Cardiac muscle cell (in vitro differentiated cells and primary cell): ENCODE measurements at places on chromosomes 7 and 10. TPM values are rescaled to one million over a fixed set of nuclear protein-coding genes. Genes with fewer than 3 reads are reported as not detected.

DNA sequence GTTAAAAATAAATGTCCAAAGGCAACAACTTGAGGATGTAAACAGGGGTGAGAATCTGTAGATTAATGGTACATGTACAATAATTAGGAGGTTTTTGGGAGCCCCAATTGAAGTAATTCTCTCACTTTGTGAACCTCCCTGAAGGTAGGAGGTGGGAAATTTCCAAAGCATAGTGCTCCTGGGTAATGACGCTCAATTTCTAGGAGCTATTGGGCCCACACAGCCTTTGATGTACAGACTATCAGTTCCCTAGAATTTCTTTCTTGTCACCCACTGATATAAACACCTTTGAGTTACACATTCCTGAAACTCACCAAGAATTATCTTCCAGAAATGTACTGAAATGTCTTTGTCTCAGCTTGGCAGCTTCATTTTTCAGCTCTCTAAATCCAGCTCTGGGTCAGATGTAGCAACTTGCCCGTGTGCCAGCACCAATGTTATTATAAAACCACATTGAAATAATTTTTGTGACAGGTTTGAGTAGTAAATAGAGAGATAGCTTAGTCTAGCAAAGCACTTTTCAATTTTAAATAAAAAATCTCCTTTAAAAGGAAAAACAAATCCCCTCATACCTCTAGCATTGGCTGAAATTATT, 36.6 kb upstream of the GALNT17 start:
- no peaks in the 10 kb centered on the region for H3K27me3 ChIP-seq
- no peaks in the 10 kb centered on the region for H3K36me3 ChIP-seq
- H3K27ac ChIP-seq, result no peak overlapping the region
- no peaks in the 10 kb centered on the region for H3K4me1 ChIP-seq
- no peak for DNase-seq

- H3K36me3 ChIP-seq, result no peaks in the 10 kb centered on the region
- no peaks in the 10 kb centered on the region for H3K4me1 ChIP-seq
- H3K27ac ChIP-seq, result no peak overlapping the region
- H3K27me3 ChIP-seq, result no peaks in the 10 kb centered on the region
- no peak overlapping the region for H3K4me3 ChIP-seq
Observed at GRCh38 chr7:144969787-144970186, 133.9 kb upstream of the TPK1 start.

Gene CUX1
- total RNA-seq, result 71.7 and 85.3 TPM in 2 replicates

DNA sequence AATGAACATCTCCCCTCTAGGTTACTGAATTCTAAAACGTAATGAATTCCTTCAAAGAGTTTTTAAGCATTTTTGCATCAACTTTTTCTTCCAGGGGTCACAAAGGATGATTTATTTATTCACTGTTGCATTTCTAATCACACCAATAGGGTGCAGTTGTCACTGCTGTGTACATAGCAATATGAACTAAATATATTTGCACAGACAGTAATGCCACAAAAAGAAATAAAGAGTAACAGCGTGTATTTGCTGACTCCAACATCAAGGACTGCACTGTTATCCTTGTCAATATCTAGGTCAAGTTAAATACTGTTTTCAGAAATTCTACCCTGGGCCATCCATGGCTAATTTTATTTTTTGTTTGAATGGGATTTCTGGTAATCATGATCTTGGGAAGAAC, 138.0 kb downstream of the FRMD4A start:
- no peak for DNase-seq
- no peaks in the 10 kb centered on the region for H3K4me1 ChIP-seq
- no peaks in the 10 kb centered on the region for H3K36me3 ChIP-seq
- H3K4me3 ChIP-seq, result no peak overlapping the region
- no peak overlapping the region for H3K27ac ChIP-seq

GRCh38 chr7:13155188-13155587, 467.8 kb downstream of the ARL4A start:
- H3K27me3 ChIP-seq, result no peaks in the 10 kb centered on the region
- no peak for DNase-seq
- H3K4me1 ChIP-seq, result no peaks in the 10 kb centered on the region
- H3K4me3 ChIP-seq, result no peak overlapping the region
- no peak overlapping the region for H3K27ac ChIP-seq
- H3K36me3 ChIP-seq, result no peaks in the 10 kb centered on the region

Gene SLC16A9
- total RNA-seq, result 2.1 and 3.0 TPM in 2 replicates

DNA sequence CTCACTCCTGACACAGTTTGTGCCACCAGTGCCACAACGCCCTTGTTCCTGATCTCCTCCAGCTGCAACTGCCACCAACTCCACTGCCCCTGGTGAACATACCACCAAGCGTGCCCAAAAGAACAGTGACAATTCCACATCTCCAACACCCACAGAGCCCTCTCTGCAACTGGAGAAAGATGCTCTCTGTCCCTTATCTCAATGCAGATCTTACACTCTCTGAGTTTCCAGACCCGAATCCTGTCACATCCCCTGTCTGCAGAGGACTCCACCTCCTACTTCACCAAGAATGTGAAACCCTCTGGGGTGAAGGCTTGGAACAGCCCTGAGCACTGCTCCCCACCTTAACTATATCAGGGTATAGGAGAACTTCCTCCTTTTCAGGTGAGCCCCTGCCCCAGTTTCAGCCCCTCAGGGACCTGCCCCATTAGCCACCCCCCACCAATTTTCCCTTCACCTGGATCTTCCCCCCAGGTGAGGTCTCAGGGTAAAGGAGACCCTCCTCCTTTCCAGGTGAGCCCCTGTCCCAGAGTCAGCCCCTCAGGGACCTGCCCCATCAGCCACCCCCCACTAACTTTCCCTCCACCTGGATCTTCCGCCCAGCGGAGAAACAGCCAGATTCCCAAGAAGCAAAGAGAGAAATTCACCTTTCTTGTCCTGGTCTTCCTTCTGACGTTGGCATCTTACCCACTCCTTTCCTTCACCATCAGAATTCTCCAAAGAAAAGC, 55.0 kb downstream of the CPXM2 start:
- H3K27ac ChIP-seq, result no peak overlapping the region
- H3K4me1 ChIP-seq, result no peaks in the 10 kb centered on the region
- DNase-seq, result no peak
- peaks cover 6% of the 10 kb centered on the region for H3K27me3 ChIP-seq
- H3K36me3 ChIP-seq, result no peaks in the 10 kb centered on the region
